Heart right ventricle (tissue), 16 donors: ENCODE measurements at places on chromosomes 12 and 14. TPM values are rescaled to one million over a fixed set of nuclear protein-coding genes. Genes with fewer than 3 reads are reported as not detected.

GRCh38 chr14:31881531-31882310, 195.4 kb upstream of the ARHGAP5 start:
- H3K36me3 ChIP-seq: no peaks in the 10 kb centered on the region
- DNase-seq: no peak
- H3K4me1 ChIP-seq: peaks cover 39% of the 10 kb centered on the region
- H3K4me3 ChIP-seq: no peak overlapping the region
- H3K27ac ChIP-seq: no peak overlapping the region
- H3K27me3 ChIP-seq: no peaks in the 10 kb centered on the region

DNA sequence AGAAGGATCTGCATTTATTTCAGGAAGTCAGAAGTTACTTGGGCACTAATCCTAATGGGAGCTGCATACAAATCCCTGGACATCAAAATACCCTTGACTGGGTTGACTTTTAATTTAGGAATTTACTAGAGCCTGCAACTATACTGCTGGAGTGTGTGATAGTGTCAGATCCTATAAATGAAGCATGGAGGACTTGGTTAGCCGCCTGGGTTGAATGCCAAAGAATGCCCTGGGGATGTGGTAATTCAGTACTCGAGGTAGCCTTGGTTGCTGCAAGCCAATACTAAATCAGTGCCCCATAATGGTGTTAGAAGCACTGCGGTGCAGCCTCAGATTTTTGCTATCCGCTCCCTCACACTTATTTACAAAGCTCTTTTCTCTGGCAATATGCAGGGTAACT, 184.9 kb downstream of the CAPZA3 start:
- no peaks in the 10 kb centered on the region for H3K27me3 ChIP-seq
- DNase-seq: no peak
- no peak overlapping the region for H3K27ac ChIP-seq
- H3K36me3 ChIP-seq: no peaks in the 10 kb centered on the region
- no peak overlapping the region for H3K4me3 ChIP-seq
- H3K4me1 ChIP-seq: no peaks in the 10 kb centered on the region

- H3K36me3 ChIP-seq: no peaks in the 10 kb centered on the region
- no peaks in the 10 kb centered on the region for H3K27me3 ChIP-seq
- no peak overlapping the region for H3K27ac ChIP-seq
- no peak overlapping the region for H3K4me3 ChIP-seq
Measured at GRCh38 chr12:40202095-40203059, 22.4 kb upstream of the LRRK2 start.

Gene SOX5
- total RNA-seq: 1.8 TPM

Gene TAS2R43
- not detected for total RNA-seq

Gene VRK1
- total RNA-seq: 4.5 TPM

DNA sequence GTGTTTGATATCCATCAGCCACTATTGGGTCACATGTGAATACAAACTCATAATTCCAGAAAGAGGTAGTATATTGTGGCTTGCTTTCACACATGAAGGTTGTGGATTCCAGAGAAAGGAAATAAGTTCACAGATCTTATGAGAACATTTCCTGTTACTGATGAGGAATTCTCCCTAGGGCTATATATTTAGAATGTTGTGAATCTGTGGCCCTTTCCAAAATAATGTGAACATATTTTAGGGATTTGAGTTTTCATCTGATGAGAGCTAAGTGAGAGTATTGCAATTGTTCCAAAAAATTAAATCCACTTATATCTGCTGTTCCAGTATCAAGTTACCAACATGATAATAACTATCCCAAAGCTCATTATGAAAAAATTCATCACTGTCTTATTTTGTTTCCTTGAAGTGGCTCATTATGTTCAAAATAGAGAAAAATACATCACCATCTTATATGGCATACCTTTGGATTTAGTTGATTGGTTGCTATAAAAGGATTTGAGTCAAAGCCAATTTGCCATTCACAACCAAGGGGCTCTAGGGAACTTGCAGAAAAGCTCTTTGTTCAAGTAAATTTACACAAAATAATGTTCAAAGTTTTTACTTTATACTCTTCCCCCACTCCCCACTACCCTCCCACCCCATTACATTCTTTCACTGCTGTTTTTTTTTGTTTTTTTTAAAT, 76.3 kb downstream of the MYRFL start:
- H3K27ac ChIP-seq: no peak overlapping the region
- peaks cover 20% of the 10 kb centered on the region for H3K4me1 ChIP-seq
- DNase-seq: no peak
